ENCODE measurements at places on chromosomes 5 and 9. TPM values are rescaled to one million over a fixed set of nuclear protein-coding genes. Genes with fewer than 3 reads are reported as not detected.

FIBCD1 gene
- 2.4 TPM for total RNA-seq

ECSCR gene
- total RNA-seq: 12.6 TPM

OR4F3 gene
- total RNA-seq: not detected

PCDHA9 gene
- under 0.01 TPM for total RNA-seq

SH3RF2 gene
- 0.59 TPM for total RNA-seq

FSD1L gene
- total RNA-seq: 1.8 TPM

RPS23 gene
- total RNA-seq: 3,739 TPM

FOXI1 gene
- not detected for total RNA-seq

HMCN2 gene
- under 0.01 TPM for total RNA-seq

HTR1A gene
- total RNA-seq: not detected

NPR3 gene
- total RNA-seq: 35.7 TPM

SCGB3A2 gene
- not detected for total RNA-seq

IL4 gene
- total RNA-seq: not detected

PNPLA7 gene
- total RNA-seq: 0.60 TPM

PLPP7 gene
- 11.4 TPM for total RNA-seq

DBH gene
- total RNA-seq: not detected

C9orf50 gene
- not detected for total RNA-seq

TAF11L5 gene
- not detected for total RNA-seq

SPINK4 gene
- not detected for total RNA-seq

SLC1A3 gene
- total RNA-seq: 33.9 TPM

PCDHB16 gene
- total RNA-seq: 0.70 TPM

SEMA5A gene
- total RNA-seq: 69.7 TPM

ASPN gene
- total RNA-seq: 13.0 TPM

LTC4S gene
- total RNA-seq: 1.3 TPM

CORO2A gene
- total RNA-seq: 0.15 TPM

RPL12 gene
- 1,601 TPM for total RNA-seq

RASGRF2 gene
- total RNA-seq: 0.59 TPM

IL7R gene
- not detected for total RNA-seq

ACER2 gene
- total RNA-seq: 3.5 TPM

PRRC1 gene
- 55.3 TPM for total RNA-seq

BARHL1 gene
- total RNA-seq: not detected

SLC25A2 gene
- 0.23 TPM for total RNA-seq

ADGRD2 gene
- total RNA-seq: not detected

SPATA9 gene
- total RNA-seq: 0.59 TPM

SLC6A18 gene
- total RNA-seq: not detected

RAB3C gene
- not detected for total RNA-seq

CMYA5 gene
- 1.6 TPM for total RNA-seq

PROP1 gene
- not detected for total RNA-seq

TMEM167A gene
- total RNA-seq: 65.8 TPM

NTRK2 gene
- 0.38 TPM for total RNA-seq
